ENCODE measurements at places on chromosomes 5 and 9.

DNA sequence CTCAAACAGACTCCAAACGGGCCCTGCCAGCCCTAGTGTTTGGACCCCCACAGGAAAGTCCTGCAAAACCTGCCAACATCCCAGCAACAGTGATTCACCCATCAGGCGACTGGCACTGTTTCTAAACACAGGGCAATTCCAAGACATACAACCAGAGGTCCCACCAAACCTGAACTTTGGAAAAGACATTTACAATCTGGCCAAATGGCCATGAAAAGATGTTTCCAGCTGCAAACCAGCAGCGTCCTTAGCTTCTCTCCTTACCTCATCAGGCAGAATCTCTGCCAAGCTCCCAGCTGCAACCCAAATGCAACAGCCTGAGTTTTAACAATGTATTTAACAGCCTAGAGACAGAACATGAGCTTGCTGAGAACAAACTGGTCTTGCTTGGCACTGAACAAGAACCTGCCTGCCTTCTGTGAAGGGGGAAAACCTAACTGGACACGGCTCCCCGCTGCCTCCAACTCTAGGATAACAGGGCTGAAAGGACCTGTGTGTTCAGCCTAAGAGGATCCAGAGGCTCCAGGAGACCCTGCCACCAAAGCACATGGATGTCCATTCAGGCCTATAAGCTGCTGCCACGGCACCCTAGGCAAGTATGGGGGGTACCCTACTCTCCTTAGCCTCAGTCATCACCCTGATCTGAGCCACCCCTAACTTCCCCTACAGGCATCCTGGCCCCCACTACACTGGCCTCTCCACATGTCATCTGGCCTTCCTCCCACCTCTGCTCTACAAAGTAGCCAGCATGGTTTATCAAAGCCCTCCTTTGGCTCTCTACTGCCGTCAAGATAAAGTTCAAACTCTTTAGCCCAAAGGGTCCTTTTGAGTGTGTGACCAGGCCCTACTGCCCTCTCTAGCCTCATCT, 5.6 kb downstream of the P4HA2 start:
- DNase-seq, result no peak

DNA sequence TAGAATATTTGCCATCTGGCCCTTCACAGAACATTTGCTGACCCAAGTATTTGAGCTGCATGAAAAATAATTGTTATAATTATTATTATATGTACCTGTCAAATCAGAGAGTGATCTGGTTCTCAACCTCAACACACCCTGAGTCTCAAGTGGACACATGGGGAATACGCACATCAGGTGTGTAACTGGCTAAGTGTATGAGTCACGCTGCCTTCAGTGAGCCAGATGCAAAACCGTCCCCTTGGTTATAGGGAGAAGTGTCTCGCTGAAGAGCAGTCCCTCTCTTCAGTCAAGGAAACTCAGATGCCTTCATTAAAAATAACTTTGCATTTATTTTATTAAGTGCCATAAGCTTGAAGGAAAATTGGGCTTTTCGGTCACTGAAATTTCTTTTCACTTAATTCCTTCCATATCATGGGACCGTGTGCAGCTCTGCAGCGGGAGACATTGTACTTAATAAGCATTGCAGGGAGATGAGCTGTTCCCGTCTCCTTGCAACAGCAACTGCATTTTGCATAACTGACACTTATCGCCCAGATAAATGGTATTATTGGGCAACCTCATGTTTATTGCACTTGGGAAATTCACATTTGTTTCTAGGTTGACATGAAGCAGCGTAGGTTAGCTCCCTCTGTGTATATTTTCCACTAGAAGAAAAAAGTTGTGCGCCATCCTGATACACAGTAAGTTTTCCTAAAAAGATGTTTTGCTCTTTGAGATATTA, 512.3 kb upstream of the DAP start:
- DNase-seq, result no peak

DNA sequence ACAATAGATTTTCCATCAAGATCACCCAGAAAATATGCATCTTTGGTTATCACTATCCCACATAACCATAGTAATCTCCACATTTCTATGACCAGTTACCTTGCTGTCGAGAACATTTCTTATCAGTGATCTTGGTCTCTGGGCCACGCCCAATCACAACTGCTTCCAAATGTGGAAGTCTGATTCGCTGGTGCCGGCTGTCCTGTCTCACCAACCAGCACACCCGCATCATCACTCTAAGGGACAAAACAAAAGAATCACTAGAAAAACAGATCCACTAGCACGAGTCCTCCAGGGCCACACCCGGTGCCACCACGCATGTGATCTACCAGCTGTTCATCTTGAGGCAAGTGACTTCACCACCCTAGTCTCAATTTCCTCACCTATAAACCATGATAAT, 11.8 kb downstream of the APTX start:
- DNase-seq, result no peak

GRCh38 chr5:154729613-154730012, 25.6 kb upstream of the LARP1 start:
- DNase-seq, result no peak

GRCh38 chr5:39863926-39864552, 439.3 kb upstream of the DAB2 start:
- no peak for DNase-seq

DNA sequence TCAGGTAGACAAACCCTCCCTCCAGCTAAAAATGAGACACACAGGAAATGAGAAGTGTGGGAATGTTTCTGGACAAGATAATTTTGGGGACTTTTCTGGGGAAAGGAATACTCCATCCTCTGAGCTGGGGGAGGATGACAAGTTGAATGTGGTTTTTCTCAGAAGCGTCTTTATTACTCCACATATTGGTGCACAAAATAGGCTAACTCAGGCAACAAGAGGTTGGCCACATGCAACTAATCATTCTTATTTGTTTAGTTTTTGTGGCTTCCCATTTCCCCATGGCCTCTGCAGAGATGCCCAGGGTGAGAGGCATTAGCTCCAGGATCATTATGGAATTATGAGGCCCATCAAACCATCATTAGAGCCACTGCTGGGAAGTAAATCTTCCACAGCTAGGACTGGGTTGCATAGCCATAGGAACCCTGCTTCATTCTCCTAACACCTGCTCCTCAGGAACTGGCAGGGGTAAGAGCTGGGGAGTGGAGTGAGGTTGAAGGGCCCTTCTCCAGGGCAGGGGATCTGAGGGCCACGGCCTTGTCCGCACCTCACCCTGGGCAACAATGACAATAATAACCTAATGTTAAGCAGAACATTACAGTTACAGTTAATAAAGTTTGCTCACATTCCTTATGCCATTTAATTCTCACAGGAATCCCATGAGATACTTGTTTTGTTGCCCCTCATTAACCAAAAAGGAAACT, 9.3 kb upstream of the SIL1 start:
- DNase-seq, result no peak

DNA sequence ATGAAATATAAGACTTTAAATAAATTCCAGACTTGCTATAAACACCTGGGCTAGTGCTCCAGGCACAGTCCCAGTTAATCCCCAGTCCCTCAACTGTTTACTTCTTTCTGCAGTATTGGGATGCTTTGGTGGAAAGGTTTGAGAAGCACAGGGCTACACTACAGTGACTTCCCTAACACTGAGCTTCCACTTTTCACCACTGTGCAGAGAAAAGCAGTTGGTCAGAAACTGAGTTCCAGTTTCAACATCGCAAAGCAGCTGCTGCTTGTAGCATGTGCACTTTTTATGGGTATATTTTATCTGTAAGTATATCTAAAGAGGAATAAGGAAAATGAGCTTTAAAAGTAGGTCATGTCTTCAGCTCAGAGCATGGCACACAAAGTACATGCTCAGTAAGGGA, 339.7 kb downstream of the NTRK2 start:
- no peak for DNase-seq

DNA sequence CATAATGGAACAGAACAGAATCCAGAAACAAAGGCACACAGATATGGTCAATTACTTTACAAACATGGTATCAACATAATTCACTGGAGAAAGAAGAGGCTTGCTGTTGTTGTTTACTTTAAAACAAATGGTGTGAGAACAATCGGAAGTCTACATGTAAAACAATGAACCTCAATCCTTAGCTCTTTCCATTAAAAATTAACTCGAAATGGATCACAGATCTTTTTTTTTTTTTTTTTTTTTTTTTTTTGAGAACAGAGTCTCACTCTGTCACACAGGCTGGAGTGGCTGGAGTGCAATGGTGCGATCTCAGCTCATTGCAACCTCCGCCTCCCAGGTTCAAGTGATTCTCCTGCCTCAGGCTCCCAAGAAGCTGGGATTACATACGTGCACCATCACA, 9.8 kb downstream of the SEMA4D start:
- no peak for DNase-seq

GRCh38 chr9:15999422-16000339, 446.8 kb downstream of the CCDC171 start:
- no peak for DNase-seq

DNA sequence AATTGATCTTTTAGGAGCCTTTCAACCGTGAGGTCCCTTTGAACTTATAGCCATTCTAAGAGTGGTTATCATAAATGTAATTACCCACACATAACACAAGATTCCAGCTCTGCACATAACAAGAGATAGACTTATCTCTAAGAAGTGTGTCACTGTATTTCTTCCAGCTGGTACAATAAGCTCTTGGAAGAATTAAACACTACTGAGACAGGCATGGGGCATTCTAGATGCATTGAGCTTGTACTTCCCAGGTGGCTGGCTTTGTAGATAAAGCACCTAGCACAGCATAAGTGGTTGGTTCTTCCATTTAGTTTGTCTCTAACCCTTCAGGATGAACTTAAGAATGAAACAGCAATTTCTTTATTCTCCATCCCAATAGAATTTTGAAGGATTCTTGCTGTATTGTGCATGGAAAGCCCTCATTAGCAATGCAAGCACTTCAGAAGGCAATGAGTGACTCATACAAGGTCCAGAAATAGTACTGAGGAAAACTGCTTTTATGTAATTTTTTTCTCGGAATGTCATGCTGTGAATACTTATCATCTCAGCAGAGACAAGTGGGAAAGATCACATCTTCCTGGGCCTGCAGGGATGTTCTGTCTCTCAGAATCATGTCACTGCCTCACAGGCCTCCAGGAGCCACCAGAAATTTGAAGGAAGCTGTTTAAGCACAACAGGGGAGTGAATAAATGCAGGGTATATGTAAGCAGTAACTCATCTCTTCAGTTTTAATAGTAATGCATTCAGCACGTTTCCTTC, 91.1 kb upstream of the CD180 start:
- DNase-seq, result no peak

DNA sequence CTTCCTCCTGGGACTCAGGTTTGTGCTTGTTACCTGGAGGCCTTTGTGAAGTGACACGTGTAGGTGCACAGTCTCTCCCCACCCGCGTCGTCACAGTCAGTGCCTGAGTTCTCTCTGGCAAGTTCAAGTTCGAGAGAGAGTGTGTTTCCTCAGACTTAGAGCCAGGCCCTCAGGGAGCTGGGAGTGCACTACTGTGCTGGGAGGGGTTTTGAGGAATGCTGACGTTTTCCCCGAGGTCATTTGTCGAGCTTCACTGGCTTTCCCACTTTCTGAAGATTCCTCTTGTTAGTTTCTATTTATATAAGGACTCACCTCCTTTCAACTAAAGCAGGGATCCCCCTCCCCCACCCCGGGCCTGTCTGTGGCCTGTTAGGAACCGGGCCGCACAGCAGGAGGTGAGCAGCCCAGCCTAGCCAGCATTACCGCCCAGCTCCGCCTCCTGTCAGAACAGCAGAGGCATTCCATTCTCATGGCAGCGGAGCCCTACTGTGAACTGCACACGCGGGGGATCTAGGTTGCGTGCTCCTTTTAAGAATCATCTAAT, 209.2 kb downstream of the DIRAS2 start:
- DNase-seq, result no peak

DNA sequence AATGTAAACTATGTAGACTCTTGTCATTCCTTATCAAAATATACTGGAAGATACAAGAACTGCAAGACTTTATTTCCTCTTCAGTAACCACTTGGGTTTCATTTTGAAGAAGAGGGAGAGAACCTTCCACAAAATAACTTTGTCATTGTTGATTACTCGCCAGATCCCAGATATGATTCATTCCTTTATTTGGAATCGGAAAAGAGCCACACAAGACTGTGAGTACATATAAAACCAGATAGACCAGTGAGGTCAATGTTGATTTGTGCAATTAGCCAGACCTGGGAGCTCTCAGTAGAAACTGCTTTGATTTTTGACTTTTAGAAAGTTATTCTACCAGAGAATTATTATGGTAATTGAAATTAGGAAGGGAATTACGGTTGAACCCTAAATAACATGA, 146.1 kb downstream of the TMEM167A start:
- no peak for DNase-seq

DNA sequence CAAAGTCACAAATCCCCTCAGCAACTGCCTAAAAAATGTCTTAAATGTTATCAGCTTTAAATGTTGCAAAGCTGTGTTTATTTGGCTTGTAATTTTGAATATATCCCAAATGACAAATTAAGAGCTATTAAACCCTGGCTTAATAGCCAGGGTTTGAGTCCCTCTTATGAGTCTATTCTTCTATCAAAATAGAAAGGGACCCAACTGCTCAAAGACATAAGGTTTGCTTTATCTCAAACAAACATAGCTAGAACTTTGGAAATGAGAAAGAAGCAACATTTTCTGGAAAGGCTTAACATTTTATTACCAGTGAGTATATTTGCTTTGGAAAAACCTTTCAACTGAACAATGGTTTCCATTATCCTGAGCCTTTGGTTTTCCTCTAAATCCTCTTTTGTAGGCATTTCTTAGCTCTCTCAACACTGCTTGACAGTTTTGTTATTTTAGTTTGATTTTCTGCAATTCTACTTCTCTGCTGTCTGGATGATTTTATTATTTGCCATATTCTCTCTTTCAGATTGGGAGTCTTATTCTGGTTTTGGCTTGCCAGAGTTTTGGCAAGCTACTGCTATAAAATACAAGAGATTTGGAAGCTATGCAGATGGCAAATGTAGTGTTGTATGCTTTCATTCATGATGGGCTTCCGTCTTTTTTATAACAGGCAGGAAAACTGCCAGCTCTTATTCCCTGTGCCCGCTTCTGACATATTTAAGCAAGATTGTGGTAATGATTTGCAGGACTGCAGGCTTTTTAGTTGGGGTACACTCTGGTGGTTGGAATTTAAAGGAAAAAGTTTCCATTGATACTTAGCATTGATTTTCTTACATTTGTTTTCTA, 734.9 kb downstream of the DTWD2 start:
- no peak for DNase-seq

DNA sequence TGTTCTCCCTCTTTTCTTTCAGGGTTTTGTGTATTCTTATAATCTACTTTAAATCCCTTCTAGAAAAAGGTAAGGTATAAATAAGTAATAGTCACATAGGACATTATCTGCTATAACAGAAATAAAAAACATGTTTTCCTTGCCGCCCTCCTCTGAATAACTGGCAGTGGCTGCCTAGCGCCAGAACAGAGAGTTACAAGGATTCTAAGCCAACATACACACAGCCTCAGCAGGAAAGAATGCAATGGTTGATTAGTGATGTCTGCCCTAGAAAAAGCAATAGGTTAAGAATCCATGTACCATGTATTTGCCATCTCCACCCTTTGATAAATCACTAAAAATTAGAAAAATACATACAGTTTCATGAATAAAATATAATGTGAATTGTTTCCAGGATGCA, 4.9 kb downstream of the MED27 start:
- no peak for DNase-seq

- DNase-seq, result no peak
Measured at GRCh38 chr9:73269430-73270101, 117.9 kb downstream of the ANXA1 start.

Measured in activated CD4-positive, alpha-beta T cell treated with anti-CD3 and anti-CD28 coated beads for 24 hours (primary cell).